Activated CD4-positive, alpha-beta T cell treated with anti-CD3 and anti-CD28 coated beads, Interleukin-2, amount 10 ng/mL, durations not matched to agents 7 days and 5 days (primary cell): ENCODE measurements at places on chromosomes 1 and 21.

- no peak for DNase-seq
Observed at GRCh38 chr1:31453384-31454079, 40.5 kb downstream of the SERINC2 start.

GRCh38 chr21:42056468-42056867, 14.6 kb upstream of the UMODL1 start:
- DNase-seq, result no peak

GRCh38 chr1:116881879-116882520, 27.7 kb upstream of the PTGFRN start:
- DNase-seq, result peak; percentile 38

DNA sequence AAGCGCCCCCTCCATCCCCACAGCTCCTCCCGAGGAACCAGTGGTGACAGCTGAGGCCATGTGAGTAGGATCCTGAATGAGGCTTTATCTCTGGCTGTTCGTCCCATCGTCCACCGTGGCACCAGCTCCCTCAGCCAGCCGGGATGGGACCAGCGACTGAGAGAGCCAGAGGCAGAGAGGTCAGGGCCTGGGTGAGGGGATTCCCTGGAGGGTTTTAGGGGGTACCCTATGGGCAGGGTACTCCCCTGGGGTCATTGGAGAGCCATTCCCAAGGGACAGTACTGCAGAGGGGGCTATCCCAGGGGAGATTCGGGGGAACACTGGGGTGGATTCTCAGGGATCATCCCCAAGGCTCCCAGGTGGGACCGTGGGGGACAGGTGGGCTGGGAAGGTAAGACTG, 2.4 kb downstream of the TMEM125 start:
- DNase-seq, result no peak

DNA sequence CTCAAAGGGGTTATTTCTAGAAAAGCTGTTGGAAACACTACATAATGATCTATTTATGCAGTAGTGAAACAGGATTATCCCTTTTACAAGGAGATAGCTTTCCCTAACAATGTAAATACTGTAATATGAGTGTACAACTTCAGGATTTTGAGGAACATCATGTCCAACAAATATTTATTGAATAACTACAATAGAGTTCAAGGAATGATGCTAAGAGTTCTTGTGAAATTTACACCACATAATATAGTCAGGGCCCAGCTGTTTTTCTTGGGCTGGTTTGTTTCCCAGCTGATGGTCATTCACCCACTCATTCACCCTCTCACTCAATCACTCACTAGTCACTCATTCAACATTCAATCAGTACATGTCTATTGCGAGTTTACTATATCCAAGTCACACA, 12.3 kb upstream of the LYPLAL1 start:
- no peak for DNase-seq

DNA sequence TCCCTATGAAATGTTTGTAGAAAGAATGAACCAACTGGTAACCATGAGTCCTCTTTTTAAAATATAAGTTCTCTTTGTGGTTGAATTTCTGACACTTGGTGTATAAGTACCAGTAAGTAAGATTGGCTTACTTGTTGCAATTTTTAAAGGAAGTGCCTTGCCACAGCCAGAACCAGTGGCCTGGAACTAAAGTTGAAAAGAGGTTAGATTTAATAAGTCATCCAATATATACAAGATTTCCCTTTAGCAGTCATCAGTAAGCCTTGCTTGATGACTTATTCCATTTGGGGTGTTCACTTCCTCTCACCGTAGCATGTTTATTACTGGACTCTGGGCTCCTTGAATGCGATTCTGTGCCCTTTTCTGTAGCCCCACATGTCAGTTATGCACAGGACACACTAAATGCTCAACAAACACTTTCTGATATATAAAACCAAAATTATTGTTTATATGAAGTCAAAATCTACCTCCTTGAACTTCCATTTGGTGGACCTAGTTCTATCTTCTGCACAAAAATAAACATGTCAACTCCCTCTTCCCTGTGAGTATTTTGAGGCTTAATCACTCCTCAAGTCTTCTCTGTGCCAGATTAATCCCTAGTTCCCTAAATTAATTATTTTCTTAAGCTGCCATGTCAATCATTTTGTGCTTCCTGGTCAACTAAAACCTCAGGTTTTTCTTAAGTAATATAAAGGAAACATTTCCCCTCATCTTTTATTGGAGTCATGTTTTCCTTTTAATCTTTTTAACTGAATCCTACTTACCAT, 218.1 kb downstream of the ST6GALNAC3 start:
- no peak for DNase-seq

DNA sequence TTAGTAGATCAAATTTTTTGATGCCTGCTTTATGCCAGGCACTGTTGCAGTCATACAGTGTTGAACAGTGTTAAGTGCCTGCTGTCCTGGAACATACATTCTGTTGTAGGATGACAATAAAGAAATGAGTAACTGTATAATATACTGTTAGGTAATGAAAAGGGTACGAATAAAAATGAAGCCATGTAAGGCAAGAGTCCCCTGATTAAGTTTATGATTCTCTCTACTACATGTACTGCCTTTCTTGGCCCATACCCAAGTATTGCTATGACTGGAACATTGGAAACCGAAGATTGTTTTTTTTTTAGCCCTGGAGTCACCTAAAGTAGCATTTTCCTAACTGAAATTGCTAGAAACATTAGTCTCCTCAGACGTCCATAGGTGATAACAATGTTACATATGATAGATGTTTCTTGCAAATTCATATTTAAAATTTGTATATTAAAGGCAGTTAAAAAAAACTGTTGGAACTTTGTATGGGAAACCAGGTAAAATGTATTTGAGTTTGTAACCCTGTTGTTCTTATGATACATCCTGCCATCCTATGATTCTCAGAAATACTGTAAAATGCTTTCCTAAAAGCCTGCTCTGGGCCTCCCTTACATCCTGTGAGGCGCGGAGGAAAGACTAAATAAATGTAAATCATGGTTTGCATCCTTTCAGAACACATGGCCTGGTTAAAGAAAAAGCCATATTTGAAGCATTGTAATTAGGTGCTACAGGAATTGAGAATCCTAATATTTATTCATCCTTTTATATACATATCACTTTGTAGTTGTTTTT, 5.8 kb downstream of the ATP5PB start:
- DNase-seq, result no peak

- DNase-seq, result peak; percentile 16
Observed at GRCh38 chr1:172135076-172135672, 285.3 kb upstream of the C1orf105 start.

DNA sequence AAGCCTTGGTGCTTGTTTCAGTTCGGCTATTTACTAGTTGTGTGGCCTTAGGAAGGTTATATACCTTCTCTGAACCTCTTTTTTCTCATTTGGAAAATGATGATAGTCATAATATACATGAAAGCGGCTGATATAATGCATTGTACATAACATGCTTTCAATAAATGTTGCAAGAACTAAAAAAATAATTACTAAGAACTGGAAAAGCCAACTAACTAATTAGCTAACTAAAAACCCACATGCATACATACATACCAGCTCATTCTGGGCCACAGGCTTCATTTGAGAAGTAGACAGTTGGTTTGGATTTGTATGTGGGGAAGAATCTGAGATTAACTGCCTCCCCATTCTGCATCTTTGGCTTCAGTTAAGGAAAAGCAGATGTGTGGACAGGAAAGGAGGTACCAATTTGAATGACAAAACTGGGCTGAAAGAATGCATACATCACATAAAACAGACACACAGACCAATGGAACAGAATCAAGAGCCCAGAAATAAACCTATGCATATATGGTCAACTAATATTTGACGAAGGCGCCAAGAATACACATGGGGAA, 217.9 kb downstream of the TM2D1 start:
- DNase-seq, result no peak

- DNase-seq, result no peak
Observed at GRCh38 chr1:192158181-192158580, at the start of gene RGS18. TSS of gene RGS18 (plus strand) at chr1:192158462. CDS start at chr1:192158638, 176 bp downstream.
